Smooth muscle cell of the brain vasculature (primary cell): ENCODE measurements at places on chromosomes 6 and 20.

DNA sequence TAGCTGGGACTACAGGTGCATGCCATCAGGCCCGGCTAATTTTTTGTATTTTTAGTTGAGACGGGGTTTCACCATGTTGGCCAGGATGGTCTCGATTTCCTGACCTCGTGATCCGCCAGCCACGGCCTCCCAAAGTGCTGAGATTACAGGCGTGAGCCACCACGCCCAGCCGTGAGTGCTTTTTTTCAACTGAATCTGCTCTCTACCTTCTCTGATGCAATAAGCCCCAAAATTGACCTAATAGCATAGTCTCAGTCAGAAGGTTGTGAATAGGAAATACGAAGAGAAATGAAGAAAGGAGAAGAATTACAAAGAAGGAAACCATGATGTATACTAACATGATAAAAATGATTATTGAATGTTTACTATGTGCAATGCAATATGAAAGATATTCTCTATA, 33.2 kb downstream of the BEND6 start:
- DNase-seq = no peak

DNA sequence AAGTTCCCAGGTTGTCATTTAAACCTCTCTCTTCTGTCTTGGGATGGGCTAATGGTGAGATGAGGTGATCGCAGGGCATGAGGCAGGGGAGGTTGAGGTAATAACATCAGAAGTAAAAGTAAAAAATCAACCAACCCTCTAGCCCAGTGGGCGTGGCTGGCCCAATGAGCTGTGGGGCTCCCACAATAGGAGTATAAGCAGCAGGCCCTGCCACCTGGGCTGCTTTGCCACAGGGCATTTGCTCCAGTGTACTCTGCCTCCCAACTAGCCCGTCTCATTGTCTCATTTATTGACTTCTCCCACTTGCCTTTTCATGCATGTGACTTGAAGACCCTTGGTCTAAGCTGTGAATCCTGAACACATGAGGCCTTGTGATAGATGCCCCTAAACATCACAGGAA, 62.8 kb downstream of the PHACTR3 start:
- no peak for DNase-seq

- DNase-seq = no peak
Observed at GRCh38 chr6:153872946-153873345, 166.1 kb upstream of the OPRM1 start.

GRCh38 chr6:35590622-35591066, 77.9 kb upstream of the TULP1 start:
- no peak for DNase-seq

DNA sequence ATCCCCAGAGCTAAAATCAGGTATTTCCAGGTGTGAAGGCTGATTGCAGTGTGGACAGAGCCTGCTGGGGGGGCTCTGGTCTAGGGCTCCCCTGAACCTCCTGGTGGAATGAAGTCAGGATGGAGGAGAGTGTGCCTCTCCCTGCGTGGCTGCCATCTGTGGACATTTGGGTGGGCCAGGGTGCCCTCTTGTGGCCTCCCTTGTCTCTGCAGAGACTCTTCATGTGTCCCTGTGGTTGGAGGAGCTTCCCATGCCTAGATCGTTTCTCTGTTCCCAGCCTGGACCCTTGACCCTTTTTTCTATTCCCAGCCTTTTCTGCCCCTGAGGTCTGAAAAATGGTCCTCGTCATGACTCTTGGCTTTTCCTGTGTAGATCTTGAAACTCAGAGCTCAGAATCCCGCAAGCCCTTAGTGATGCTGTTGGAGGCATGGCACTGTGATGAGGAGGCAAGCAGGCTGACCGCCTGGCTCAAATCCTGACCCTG, 9.9 kb upstream of the PSMF1 start:
- DNase-seq = no peak

DNA sequence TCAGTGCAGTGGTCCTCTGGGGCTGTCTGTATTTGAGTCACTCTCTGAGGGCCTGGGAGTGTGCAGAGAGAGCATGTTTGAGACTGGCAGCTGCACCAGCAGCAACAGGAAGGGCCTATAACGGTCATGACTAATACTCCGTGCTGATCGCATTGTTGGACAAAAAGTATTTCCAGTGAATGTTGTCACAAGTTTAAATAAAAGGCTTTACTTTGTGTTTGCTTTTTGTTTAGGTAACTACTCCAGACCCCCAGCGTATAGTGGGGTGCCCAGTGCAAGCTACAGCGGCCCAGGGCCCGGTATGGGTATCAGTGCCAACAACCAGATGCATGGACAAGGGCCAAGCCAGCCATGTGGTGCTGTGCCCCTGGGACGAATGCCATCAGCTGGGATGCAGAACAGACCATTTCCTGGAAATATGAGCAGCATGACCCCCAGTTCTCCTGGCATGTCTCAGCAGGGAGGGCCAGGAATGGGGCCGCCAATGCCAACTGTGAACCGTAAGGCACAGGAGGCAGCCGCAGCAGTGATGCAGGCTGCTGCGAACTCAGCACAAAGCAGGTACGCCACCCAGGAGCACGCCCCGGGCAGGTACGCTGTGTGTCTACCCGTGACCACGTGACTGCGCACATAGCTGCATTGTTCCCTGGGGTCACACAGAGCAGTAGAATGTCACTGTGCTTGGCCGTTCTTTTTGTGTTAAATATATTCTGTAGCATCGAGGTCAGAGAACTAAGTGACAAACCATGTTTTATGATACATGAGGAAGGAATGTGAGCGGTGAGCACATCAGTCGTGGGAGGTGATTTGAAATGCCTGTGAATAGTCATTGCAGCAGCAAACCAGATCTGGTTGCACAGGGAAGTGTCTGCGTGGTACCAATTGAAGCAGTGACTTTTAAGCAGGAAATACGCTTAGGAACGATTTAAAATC, 174.7 kb downstream of the TMEM242 start:
- DNase-seq = peak; percentile 70

GRCh38 chr20:47233333-47234188, 122.9 kb downstream of the ZMYND8 start:
- DNase-seq = no peak

- no peak for DNase-seq
Observed at GRCh38 chr6:1586256-1586655, 23.5 kb upstream of the FOXC1 start.

GRCh38 chr6:35919827-35920751, 809 bp downstream of the SRPK1 start:
- DNase-seq = no peak

DNA sequence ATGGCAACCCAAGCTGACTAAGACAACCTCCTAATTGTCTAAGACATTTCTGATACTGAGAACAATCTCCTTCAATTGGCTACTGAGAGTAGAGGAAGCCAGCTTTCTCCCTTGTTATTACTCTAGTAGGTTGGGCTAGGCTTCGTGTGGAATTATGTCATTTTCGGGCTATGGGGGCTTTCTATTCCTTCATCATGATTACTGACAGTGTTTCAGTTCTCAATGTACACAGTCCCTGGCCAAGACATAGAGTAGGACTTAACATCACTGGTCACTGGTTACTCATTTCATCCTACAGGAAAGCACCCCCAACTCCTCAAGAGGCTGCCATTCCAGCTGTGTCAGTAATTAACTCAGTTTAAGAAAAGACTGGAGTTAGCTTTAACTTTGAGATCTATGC, 100.0 kb downstream of the KIF6 start:
- no peak for DNase-seq

DNA sequence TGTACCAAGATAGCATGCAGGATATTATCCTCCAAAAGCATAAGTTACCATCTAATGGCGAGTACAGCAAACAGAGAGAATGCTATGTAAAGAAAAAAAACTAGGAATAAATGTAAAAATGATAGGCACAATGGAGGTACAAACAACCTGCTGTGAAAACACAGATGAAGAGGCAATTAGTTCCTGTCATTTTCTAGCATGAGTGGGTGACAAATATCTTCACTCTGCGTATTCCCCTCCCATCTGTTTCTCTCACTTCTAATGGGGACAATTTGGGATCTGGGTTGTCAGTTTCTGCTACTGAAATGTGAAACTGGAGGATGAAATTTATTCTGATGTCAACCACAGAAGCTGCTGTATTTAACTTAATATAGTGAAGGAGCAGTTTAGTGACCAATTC, 11.7 kb upstream of the PTPRK start:
- no peak for DNase-seq

DNA sequence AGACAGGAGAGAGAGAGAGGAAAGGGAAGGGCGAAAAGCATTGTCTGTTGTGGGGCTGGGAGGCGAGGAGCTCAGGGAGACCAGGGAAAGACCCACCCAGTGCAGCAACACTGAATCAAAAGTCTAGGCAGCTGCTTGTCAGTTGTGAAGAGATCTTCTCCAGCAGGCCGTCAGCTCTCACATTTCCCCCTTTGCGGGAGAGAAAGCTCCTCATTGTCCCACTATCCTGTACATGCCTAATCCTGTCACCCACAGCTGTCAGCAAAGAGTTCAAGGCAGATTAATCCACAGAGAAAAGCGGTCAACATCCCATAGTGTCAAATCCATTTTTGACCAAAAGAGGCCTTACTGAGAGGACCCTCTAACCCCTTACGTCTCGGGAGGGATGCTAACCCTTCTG, 27.3 kb downstream of the RNF182 start:
- DNase-seq = no peak

GRCh38 chr6:25244865-25245264, 34.3 kb upstream of the CARMIL1 start:
- DNase-seq = no peak

GRCh38 chr6:98136333-98136732, 698.0 kb upstream of the POU3F2 start:
- no peak for DNase-seq

- no peak for DNase-seq
Observed at GRCh38 chr6:51618563-51618962, 468.9 kb downstream of the PKHD1 start.
